ENCODE measurements at places on chromosomes 6 and 20.
A peak's percentile ranks its signal among the peaks of the same experiment; 100 is the strongest.

- DNase-seq: no peak
Observed at GRCh38 chr6:43753570-43754183, 16.3 kb upstream of the VEGFA start.

DNA sequence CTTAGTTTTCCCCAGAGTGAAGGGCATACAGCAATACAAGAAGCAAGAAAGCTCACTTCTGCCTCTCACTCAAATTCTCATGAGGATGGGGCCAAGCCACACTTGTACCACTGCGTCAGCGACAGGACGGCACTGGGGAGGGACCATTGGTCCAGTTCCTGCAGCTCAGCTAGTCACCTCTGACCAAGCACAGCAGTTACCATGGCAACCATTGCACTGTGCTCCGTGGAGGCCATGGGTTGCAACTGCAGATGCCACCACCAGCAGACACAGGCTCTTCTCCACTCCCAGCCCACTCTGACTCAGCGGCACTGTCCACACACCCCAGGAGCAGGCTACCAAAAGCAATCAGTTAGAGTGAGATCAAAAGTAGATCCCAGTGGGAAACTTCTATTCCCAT lies 441.1 kb upstream of the ARID1B start:
- DNase-seq: no peak

GRCh38 chr6:134614606-134615485 lies 296.9 kb upstream of the SGK1 start:
- DNase-seq: no peak

DNA sequence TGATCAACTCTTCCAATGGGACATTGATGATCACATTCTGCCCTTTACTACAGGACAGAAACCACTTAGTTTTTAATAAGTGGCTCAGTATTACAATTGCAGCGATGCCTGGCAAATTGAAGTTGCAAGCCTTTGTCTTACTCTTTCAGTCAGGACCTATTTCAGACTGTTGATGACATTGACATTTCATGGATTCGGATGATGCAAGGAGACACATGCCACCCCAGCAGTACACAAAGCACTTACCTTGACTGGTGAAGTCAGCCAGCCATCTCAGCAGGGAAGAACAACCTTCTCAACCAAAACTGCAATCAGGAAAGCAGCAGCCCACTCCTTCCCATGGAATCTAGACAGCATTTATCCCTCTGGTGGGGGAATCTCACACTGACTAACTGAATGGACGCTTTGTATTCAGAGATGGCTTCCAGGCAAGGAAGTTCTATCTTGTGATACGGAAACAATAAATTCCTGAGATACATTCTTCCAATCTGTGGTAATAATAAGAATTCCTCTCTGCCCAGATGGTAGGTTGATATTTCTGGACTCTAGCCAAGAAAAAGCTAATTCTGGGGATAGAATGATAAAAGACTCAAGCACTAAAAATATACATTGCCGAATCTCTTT lies 24.8 kb downstream of the NFYA start:
- DNase-seq: peak; percentile 11

- DNase-seq: no peak
Observed at GRCh38 chr6:64250126-64250525, 614.5 kb downstream of the PHF3 start.

DNA sequence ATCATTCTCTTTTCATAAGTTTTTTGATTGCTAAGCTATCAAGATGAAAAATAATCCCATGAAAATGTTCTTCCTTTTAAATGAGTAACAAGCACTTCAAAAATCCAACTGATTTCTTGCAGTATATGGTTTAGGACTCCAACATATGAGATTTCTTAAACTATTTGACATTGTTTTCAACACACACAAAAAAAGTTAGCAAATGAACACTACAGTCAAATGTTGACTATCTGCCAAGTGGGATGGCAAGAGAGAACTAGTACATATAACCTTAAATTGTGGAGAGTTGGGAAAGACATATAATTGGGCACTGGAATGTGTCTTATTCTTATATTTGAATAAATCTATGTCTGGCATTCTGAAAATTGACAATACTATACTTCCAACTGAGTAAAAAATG lies 15.6 kb downstream of the COL21A1 start:
- no peak for DNase-seq

All from NCI-H2171 treated with DMSO at 0.1 percent for 48 hours (cell line).